ENCODE measurements at places on chromosomes 2 and 18. TPM values are rescaled to one million over a fixed set of nuclear protein-coding genes. Genes with fewer than 3 reads are reported as not detected.

GRCh38 chr2:107529146-107529545 lies 297.5 kb upstream of the RGPD4 start:
- no peak for DNase-seq

Gene GPR45
- 0.09 TPM for polyA plus RNA-seq

- no peak for DNase-seq
These were observed 60.6 kb downstream of the SEMA4F start for GRCh38 chr2:74714691-74715080.

- DNase-seq = peak; percentile 29
These were observed 65.9 kb upstream of the ITM2C start for GRCh38 chr2:230798769-230799399.
